ENCODE measurements at places on chromosomes 4 and X. TPM values are rescaled to one million over a fixed set of nuclear protein-coding genes. Genes with fewer than 3 reads are reported as not detected.
A peak's percentile ranks its signal among the peaks of the same experiment; 100 is the strongest.

CCKAR gene
- 1.3 TPM for total RNA-seq

DCHS2 gene
- 2.3 TPM for total RNA-seq

GRCh38 chrX:132948648-132949260, 9.7 kb downstream of the HS6ST2 start:
- ATAC-seq: no peak

DNA sequence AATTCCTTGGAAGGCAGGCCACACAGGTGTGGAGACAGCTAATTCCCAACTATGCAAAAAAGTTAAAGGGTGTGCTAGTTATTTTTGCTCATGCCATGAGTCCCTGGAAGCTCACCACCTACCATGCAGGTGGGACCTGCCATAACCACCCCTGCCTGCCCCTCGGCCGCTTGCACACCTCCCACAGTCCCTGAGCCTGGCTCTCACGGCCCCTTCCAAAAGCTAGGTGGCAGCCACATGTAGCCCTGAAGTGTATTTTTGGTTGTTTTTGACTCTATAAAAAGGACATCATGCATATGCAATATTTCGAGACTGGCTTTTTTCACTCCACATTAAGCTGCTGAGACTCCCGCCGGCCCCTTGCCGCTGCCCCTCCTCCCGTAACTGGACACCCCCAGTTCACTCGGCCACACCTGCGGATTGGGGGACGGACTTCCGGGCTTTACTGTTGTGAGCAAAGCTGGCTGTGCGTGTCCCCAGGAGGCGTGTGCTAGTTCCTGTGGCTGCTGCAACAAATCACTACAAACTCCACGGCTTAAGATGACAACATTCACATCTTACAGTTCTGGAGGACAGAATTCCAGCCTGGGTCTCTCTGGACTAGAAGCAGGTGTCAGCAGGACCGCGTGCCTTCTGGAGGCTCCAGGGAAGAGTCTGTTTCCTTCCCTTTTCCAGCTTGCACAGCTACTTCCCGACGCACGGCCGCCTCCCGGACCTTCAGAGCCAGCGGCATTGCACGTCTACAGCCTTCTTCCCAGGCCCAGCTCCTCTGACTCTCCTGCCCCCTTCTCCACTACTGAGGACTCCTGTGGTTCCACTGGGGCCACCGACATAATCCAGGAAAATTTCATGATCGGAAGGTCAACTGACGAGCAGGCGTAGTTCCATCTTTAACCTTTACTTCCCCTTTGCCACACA, 24.8 kb downstream of the ZFYVE28 start:
- no peak for ATAC-seq

DNA sequence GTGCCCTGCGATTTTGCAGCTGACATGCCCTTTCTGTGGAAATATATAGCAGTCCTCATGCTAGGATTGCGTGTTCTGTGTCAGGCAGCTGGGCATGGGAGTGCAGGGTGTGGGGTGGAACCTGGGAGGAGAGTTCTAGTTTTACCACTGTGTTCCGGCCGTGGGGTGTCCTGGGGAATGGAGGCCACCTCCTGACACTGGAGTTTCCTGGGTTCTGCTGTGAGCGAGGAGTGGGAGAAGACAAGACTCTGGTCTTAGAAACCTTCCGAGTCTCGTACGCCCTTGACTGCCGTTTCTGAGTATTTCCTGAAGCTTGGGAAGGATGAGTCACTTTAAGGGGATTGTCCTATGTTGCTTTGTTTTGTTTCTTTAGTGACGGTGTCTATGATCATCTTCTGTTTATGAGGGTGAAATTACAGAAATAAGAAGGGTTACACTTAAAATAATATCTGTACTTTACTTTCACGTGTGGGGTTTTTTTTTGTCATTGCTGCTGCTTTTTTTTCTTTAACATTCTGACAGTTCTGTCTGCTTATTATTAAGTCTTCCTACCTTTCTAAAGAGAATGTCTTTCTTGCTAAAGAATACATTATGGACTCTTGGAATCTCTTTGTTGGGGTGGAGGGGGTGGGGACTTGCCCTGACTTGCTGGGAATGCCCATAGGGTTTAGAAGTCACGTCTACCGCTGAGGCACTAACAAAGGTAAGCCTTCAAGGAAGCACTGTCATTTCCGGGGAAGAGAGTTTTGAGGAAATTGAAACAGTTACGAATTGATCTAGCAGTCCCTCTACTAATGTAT, 19.1 kb downstream of the CD99 start:
- peak; percentile 62 for ATAC-seq

DNA sequence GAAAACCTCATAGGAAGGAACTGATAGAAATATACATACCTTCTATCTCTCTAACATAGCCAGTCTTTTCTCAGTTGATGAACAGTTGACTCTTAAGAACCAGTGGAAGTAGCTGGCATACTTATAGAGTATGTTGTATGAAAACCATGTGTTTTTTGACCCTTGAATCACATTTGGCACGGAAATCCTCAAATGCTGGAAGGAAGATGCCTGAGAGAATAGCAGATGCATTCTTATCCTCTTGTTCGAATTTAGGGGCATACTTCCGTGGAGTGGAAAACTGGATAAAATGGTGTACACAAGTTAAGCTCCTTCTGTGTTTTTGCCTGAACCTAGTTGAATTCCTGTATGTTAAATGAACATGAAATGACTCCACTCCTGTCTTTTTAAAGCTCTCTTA, 145.5 kb downstream of the PCDH7 start:
- no peak for ATAC-seq

All from gastroesophageal sphincter (tissue), 4 donors.